ENCODE measurements at places on chromosomes 1 and 21.

DNA sequence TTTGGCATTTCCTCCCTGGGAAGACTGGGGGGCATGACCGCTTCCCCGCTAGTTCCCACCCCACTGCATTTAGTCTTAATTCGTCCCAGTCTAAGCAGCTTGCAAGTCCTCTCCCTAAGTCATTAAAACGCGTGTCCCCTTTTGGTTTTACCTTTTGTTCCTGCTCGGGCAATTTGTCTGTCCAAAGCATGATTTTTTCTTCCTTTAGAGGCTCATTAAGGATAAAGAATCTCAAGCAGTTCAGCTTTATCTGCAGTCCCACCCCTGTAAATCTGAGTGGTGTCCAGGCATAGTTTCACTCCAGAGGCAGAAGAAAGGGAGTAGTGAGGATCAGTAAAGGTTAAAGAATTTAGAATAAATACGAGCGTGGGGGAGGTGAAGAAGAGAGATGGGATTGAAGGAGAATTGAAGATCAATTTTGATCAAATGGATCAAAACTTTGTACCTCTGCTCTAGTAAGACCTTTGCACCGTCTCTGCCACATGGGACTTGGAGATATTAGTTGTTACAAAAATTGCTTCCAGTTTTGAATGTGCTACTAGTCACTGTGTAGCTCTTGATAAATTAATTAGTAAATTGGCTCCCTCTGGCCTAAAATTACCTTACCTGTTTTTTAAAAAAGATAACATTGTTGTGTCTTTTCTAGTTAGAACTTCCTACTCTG, 989 bp upstream of the ETV3 start:
- no peak for DNase-seq

DNA sequence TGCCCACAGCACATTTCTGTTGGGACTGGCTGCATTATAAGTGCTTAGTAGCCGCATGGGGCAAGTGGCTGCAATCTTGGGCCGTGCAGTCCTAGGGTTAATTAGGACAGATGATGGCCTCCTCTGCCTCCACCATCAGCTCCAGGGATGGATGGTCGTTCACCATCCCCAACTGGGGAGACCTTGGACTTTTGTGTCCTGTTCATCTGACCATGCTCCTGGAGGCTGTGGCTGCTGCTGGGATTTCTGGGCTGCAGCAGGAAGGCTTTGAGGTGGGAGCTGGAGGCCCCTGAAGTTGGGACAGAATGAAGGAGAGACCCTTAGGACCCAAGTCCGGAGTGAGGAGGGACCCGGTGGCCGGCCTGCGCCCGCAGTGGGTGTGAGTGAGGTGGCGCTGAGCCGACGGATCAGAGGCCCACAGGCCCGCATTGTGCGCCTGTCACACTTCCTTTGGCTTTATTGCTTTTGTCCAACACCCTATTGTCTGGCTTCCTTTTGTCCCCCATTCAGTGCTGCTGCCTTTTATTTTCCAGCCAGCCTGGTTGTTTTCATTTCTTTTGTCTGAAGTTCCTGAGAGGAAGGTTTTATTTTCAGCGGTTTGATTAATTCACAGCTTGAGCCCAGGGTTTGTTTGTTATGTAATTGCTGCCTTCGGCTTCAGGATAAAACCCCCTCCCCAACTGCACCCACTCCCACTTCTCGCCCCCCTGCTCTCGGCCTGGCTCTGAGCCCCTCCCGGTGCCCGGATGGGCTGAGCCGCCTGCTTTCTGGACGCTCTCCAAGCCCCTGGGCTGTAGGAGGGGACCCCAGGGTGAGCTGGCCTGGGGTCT, 35.6 kb downstream of the SOX13 start:
- DNase-seq: no peak

DNA sequence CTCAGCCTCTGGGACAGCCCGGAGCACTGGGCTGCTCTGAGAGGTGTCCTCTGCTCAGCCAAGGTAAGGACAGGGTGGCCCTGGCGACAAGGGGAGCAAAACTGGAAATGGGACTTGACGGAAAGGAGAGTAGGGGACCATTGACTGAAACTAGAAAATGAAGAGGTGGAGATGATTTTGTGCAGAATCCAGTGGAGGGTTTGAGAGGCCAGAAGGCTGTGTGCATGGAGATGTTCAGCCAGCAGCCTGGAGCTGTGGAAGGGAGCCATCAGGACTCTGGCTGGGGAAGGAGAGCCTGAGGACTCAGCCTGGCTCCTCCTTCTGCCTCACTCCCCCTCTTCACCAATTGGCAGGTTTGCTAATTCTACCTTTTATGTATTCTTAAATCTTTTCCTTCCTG, 114.2 kb downstream of the EDEM3 start:
- no peak for DNase-seq

- no peak for DNase-seq
These were observed 2.5 kb downstream of the CNR2 start for GRCh38 chr1:23910553-23911246.

DNA sequence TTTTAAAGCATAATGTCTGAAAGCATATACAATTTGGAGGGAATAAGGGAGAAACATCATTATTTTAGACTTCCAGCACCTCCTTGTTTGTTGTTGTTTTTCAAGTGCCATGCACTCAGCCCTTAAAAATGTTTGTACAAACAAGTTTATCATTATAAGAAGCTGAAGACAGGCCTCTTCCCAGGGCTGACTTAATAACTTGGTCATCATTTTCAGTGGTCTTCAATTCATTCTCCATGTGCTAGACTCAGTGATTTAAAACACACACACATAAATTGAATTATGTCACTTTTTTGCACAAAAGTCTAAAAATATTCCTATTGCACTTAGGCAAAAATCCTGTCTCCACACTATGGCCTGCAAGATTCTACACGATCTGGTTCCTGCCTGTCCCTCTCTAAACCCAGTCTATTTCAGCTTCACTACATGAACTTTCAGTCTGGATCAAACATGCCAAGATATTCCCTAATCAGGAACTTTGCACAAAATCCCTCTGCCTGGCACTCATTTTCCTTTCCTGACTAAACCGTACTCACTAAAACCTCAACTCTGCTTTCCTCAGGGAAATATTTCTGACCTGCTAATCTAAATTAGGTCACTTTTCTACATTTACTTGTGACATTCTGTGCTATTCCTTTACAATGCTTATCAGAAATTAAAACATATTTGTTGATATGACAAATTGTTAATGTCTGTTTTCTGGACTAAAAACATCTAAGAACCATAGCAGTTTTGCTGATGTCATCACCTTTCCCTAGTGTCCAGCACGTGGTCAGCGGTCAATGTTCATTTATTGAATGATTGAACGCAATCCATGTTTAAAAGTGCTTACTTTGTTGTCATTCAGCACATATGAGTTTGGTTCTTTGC, 14.8 kb upstream of the GBP5 start:
- no peak for DNase-seq
